Activated CD4-positive, alpha-beta T cell treated with anti-CD3 and anti-CD28 coated beads for 4 hours (primary cell): ENCODE measurements at places on chromosomes 16 and 17.

- no peak for DNase-seq
These were observed 6.1 kb upstream of the HEATR3 start for GRCh38 chr16:50059669-50060068.

DNA sequence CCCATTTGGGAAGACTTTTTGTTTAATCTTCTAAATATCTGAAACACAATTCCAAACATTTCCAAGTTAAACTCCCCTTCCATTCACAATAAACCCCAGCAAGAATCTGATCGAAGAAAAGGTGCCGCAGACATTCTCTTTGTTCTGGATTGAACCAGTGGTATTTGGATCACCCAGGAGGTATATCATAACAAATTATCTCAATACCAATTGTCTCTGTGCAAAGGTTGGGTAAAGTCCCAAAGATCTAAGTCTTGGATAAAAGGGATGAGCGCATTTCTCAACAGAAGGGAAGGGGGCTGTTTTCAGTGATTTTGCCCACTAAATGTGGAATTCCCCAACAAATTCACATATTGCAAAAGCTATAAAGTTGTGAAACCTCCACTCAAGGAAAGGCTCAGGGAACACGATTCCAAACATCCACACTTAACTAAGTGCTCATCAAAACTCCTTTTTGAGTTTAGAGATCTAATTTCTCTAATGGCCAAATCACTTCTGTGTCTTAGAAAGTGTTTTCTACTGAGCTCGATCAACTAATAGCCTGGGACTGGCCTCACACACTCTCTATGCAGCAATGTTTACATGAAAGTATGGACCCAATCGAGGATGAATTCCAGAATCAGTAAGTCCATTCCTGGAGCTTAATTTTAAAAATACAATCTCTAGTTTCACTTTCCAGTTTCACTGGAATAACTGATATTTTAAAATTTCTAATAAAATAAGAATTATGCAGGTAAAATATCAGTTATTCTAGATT lies 30.9 kb downstream of the SALL1 start:
- DNase-seq = no peak

GRCh38 chr17:27378482-27379175 lies 77.6 kb upstream of the KSR1 start:
- DNase-seq = no peak

- DNase-seq = no peak
These were observed 15.8 kb downstream of the COPRS start for GRCh38 chr17:31843070-31843745.

- no peak for DNase-seq
These were observed 55.9 kb downstream of the MFSD11 start for GRCh38 chr17:76793775-76794174.

DNA sequence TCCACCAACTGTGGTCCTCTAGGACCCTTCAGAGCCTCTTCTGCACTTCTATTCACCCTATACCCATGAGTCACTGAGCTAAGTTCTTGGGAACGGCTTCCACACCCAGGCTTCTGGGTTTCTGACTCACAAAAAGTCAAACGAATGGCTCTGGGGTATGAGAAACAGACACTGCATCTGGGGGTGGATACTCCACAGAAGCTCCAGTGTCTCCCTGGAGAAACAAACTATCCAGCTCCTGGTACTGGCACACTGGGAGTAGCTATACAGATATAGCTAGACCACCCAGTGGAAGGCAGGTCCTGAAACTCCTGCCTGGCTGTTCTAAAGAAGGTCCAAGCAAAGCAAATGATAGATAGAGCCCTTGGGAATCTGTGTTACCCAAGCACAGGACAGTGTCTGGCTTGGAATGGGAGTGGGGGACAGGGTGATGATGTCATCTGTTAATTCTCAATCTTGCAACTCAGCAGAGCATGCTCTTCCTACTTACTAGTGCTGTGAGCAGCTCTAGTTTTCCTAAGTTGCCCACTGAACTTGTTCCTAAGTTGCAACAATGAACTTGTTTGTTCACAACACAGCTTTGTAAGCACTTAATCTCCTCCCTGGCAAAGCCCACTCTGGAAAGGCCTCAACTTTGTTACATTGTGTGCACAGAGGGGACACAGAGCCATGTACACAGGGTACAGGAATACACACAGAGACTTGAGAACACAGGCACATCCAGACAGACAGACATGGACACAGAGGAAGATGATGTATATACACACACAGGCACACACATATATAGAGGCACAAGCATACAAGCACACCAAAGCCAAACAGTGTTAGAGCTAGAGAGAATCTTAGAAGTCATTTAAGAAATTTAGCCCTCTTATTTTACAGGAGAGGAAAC lies 6.7 kb downstream of the MMP28 start:
- DNase-seq = no peak

DNA sequence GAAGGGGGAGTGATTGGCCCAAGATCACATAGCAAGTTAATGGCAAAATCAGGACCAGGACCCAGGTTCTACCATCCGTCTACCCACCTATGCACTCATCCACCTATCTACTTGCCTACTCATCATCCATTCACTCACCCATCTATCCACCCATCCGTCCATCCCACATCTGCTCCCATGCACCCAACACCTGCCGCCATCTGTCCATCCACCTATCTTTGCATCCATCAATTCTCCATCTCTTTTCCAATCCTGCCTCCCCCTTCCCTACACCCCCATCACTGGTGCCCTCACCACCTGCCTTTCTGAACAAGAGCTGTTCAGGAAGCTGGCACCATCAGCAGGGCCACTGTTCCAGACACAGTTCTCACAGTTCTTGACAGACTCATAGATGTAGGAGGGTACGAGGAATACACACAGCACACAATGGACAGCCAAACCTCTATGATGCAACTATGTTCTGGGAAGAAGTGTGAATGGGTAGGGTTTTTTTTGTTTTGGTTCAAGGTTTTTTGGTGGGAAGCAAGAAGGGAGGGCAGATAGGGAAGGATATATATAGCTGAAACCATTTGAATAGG lies 4.5 kb downstream of the SAMD14 start:
- DNase-seq = no peak

- no peak for DNase-seq
These were observed 185.4 kb downstream of the SEC14L1 start for GRCh38 chr17:77326076-77326591.

DNA sequence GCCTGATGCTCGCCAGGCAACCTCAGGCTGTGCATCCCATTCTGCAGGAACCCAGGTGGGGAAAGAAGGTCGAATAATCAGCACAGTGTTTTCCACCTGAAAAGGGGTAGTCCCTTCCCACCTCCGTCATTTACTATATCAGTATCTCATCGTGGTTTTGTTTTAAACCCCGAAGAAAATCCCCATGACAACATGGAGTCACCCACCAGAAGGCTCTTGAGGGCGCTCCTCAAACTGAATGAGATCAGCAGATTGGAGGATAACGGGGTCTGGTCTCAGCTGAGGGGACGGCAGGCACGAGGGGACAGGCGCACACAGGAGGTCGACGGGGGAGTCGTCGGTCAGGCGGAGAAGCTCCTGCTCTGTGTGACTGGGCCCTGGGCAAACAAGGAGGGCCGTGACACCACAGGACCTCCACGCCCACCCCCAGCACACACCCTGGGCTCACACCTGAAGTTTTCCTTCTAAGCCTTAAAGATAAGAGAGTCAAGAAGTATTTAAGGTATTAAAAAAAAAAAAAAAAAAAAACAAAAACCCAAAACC lies 44.2 kb downstream of the MARF1 start:
- no peak for DNase-seq

- no peak for DNase-seq
These were observed 2.3 kb downstream of the CLUH start for GRCh38 chr17:2709183-2709661.

DNA sequence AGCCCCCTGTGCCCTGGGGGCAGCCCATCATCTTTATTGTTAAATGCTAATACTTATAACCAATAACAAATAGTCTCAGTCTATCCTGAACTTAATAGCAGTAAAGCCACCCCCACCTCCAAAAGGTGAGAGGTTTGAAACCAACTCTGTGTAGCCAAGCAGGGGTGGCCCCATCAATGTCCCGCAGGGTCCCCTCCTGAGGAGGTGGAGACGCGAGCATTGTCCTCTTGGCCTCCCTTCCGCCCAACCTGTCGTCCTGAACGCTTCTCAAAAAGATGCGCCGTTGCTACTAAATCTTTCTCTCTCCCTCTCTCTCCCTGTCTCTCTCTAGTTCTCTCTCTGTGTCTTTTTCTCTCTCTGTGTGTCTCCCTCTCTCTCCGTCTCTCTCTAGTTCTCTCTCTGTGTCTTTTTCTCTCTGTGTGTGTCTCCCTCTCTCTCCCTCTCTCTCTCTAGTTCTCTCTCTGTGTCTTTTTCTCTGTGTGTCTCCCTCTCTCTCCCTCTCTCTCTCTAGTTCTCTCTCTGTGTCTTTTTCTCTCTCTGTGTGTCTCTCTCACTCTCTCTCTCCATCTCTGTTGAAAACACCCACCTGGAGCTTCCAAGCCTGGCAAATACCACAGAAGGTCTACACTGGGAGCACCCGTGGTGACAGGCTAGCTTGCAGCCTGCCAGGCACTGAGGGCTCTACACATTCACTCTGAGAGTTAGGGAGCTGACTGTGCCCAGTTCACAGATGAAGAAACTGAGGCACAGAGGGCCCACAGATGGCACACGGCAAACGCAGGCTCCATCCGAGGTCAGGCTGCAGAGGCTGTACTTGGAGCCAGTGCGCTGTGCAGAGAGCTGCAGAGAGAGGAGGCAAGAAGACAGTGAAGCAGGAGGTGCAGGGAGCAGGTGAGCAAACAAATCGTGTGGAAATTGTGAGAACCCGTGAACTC lies 185.9 kb downstream of the C16orf95 start:
- DNase-seq = no peak

GRCh38 chr17:82960419-82961271 lies 118.8 kb upstream of the METRNL start:
- no peak for DNase-seq

- no peak for DNase-seq
These were observed 20.0 kb upstream of the ITGAX start for GRCh38 chr16:31334934-31335333.

DNA sequence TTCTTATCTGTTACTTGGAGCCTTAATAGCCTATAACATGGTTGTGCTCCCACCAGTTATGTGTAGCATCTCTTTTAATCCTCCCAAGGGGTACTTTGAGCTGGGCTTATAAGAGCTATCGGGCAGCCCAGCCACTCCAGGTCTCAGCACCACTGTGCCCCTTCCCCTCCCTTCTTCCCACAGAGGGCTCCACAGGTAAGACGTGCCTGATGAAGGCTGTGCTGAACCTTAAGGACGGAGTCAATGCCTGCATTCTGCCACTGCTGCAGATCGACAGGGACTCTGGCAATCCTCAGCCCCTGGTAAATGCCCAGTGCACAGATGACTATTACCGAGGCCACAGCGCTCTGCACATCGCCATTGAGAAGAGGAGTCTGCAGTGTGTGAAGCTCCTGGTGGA lies 7.0 kb downstream of the TRPV2 start:
- no peak for DNase-seq

DNA sequence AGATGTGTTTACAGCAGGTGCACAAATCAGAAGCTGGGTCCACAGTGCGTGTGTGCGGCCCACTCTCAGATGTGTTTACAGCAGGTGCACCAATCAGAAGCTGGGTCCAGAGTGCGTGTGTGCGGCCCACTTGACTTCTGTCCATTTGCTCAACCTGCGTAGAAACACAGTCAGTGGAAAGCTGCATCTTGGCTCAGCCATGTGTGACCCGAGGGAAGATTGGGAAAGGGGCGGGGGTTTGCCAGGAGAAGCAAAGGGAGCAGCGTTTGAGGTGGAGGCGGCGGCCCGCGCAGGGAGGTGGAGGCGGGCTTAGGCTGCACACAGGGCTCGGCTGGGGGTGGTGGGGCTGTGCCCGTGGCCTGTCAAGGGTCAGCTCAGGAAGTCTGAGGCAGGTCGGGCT lies 4.3 kb downstream of the CTU2 start:
- DNase-seq = no peak

GRCh38 chr17:27793906-27794569 lies 6.3 kb downstream of the NOS2 start:
- DNase-seq = no peak

DNA sequence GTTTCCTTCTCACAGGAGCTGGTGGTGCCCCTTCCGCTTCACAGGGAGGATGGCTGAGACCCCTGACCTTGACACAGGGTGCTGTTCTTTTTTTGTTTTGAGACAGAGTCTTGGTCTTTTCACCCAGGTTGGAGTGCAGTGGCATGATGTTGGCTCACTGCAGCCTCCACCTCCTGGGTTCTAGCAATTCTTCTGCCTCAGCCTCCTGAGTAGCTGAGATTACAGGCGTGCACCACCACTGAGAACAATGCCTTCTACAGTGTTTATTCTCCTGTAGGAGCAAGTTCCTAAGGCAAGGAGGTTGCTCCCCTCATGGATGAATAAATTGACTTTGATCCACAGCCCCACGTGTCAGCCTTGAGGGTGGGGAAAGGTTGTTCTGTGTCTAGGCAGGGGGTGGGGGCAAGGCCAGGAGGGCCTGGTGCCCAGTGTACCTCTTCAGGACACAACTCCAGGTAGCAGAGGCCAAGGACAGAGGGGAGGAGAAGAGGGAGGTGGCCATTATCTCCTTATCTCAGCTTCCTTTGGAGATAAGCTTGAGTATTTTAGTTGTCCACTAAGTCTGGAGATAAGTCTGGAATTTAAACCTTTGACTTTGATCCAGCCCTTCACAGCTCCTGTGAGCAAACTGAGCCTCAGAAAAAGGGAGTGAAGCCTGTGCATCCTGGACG lies 159.4 kb downstream of the SEC14L1 start:
- no peak for DNase-seq

GRCh38 chr17:65530523-65531255 lies 30.8 kb downstream of the AXIN2 start:
- DNase-seq = no peak

- no peak for DNase-seq
These were observed 91.1 kb downstream of the SMG6 start for GRCh38 chr17:2212400-2212981.

DNA sequence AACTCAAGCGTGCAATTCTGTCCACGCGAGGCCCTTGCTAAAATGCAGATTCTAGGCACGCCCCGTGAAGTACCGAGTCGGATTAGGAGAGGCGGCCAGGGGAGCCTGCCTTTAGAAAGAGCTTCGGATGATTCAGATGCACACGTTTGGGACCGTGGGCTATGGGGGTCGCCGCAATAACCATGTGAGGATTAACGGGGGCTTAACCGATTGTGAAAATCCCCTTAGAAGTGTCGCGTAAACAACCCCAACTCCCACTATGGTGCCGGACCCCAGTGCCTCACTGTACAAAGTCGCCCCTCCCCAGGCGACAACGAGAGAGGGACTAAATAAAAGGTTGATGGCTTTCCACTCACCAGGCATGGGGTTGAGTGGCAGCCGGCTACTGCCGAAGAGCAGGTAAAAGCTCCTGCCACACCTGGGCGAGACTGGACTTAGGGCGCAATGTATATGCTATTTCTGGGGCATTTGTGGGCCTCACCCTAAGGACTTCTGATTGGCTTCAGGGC lies 635 bp upstream of the SP2 start:
- no peak for DNase-seq
